Tibial nerve (tissue), 4 donors: ENCODE measurements at places on chromosomes 1 and 21. TPM values are rescaled to one million over a fixed set of nuclear protein-coding genes. Genes with fewer than 3 reads are reported as not detected.

DNA sequence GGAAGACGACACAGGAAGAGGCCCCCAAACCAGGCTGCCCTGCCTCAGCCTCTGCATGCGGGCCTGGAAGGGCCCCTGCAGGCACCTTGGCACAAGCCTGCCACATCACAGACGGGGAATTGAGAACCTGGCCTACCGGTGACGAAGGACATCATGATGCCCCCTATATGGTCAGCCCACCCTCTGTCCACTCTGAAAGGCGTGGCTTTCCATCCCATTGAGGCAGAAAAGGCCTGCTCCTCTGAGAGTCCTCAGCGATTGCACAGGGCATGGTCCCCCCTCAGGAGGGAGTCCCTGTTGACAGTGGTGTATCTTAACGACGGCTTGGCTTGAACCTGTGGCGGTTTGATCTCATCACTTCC lies 11.4 kb downstream of the KRTAP10-1 start:
- H3K4me1 ChIP-seq: no peaks in the 10 kb centered on the region
- no peaks in the 10 kb centered on the region for H3K27me3 ChIP-seq
- H3K27ac ChIP-seq: no peak overlapping the region
- no peak for DNase-seq
- H3K4me3 ChIP-seq: no peak overlapping the region

GRCh38 chr1:201385299-201385891 lies 7.9 kb upstream of the TNNT2 start:
- peak; percentile 30 for DNase-seq
- no peaks in the 10 kb centered on the region for H3K4me1 ChIP-seq
- no peak overlapping the region for H3K4me3 ChIP-seq
- no peaks in the 10 kb centered on the region for H3K36me3 ChIP-seq

DNA sequence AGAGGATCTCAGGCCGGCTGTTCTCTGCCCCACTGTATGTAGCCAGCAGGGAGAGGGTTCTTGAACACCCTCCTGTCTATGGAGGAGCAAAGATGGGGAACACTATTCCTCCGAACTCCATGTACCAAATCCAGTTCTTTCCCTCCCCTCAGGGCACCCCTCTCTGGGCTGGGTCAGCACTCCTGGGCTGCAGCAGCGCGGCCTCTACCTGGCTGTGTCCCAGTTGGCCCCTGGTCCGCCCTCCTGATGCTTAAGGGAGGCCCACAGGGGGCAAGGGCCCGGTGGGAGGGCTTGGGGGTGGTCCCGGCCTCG lies 471 bp upstream of the ADPRS start:
- H3K4me1 ChIP-seq: peaks cover 22% of the 10 kb centered on the region
- H3K27ac ChIP-seq: peak overlapping the region; percentile 95
- DNase-seq: no peak
- peak overlapping the region; percentile 97 for H3K4me3 ChIP-seq
- H3K27me3 ChIP-seq: no peaks in the 10 kb centered on the region

Gene ARHGEF16
- 16.5 TPM for total RNA-seq

Gene C1orf115
- total RNA-seq: 25.6 TPM

GRCh38 chr1:37989361-37989930 lies 376 bp downstream of the SF3A3 start:
- DNase-seq: no peak
- no peaks in the 10 kb centered on the region for H3K27me3 ChIP-seq
- H3K36me3 ChIP-seq: peaks cover 5% of the 10 kb centered on the region
- peak overlapping the region; percentile 79 for H3K27ac ChIP-seq
- peak overlapping the region; percentile 93 for H3K4me3 ChIP-seq

GRCh38 chr1:157751283-157751682 lies 25.6 kb downstream of the FCRL2 start:
- H3K27ac ChIP-seq: no peak overlapping the region
- no peak for DNase-seq
- H3K4me3 ChIP-seq: no peak overlapping the region
- no peaks in the 10 kb centered on the region for H3K27me3 ChIP-seq
- H3K36me3 ChIP-seq: no peaks in the 10 kb centered on the region
- H3K4me1 ChIP-seq: no peaks in the 10 kb centered on the region

- no peak overlapping the region for H3K27ac ChIP-seq
- H3K4me1 ChIP-seq: no peaks in the 10 kb centered on the region
- H3K36me3 ChIP-seq: no peaks in the 10 kb centered on the region
- no peak for DNase-seq
Measured at GRCh38 chr21:30306884-30307283, 13.2 kb downstream of the KRTAP26-1 start.

Gene GNG4
- total RNA-seq: 0.98 TPM

- H3K27me3 ChIP-seq: no peaks in the 10 kb centered on the region
- no peaks in the 10 kb centered on the region for H3K4me1 ChIP-seq
- no peak overlapping the region for H3K27ac ChIP-seq
- H3K4me3 ChIP-seq: no peak overlapping the region
- DNase-seq: no peak
Measured at GRCh38 chr1:166182281-166182680, 15.5 kb upstream of the FAM78B start.

- no peaks in the 10 kb centered on the region for H3K27me3 ChIP-seq
- peaks cover 48% of the 10 kb centered on the region for H3K4me1 ChIP-seq
- DNase-seq: no peak
- peak overlapping the region; percentile 96 for H3K27ac ChIP-seq
Measured at GRCh38 chr1:201535046-201535918, 3.6 kb upstream of the NAV1 start.

- H3K27ac ChIP-seq: no peak overlapping the region
- H3K36me3 ChIP-seq: no peaks in the 10 kb centered on the region
- no peaks in the 10 kb centered on the region for H3K27me3 ChIP-seq
- H3K4me1 ChIP-seq: no peaks in the 10 kb centered on the region
- DNase-seq: no peak
- H3K4me3 ChIP-seq: no peak overlapping the region
Measured at GRCh38 chr21:37912616-37913015, 3.6 kb downstream of the KCNJ6 start.
